ENCODE measurements at places on chromosomes 5 and 9.

- no peak for DNase-seq
Observed at GRCh38 chr5:179324760-179325295, 20.4 kb downstream of the ADAMTS2 start.

GRCh38 chr9:19176856-19177255 lies 49.6 kb upstream of the PLIN2 start:
- no peak for DNase-seq

DNA sequence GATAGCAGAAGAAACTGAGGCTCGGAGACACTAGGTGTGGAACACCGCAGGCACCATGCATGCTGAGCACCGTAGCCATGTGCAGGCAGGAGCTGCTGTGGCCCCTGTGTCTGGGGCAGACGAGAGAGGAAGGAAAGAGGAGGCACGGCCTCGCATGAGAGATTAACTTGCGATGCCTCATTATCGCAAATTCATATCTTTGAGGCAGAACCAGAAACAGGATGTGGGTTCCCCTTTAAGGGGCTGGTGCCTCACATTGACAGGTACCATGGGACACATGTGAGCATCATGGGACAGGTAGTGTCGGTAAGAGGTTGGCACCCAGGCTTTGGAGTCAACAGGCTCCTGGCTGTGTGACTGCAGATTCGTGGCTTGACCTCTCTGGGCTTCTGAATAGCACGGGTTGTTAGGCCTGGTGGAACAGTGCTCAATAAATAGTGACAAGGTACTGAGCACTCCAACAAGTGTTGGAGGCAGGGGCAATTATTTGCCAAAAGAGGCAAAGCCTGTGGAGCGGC lies 40.8 kb downstream of the NAIF1 start:
- no peak for DNase-seq

- DNase-seq: no peak
Observed at GRCh38 chr5:58040846-58041245, 419.0 kb downstream of the PLK2 start.

- peak; percentile 39 for DNase-seq
Observed at GRCh38 chr5:131796793-131797693, at the start of gene FNIP1. TSS of gene FNIP1 (minus strand) at chr5:131797017. CDS start at chr5:131796921, 96 bp downstream.

GRCh38 chr9:136848393-136849037 lies 694 bp upstream of the PHPT1 start:
- DNase-seq: no peak

DNA sequence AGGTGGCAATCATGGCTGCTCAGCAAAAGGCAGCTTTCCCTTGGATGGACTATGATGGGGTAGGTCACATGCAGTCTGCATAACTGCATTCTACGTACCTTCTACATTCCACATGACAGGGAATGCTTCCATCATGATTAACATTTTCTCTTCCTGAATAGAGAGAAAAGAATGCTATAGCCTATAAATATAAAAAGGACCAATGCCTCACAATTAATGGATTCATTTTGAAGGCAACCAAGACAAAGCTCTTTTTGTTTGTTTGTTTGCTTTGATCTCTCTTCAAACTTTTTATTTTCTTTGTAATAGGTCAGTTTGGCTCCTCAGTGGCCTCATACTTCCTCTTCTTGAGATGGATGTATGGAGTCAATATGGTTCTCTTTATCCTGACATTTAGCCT lies 201.3 kb downstream of the ALDH1A1 start:
- DNase-seq: no peak

Data from SK-N-MC (cell line).